ENCODE measurements at places on chromosomes 11 and 22. TPM values are rescaled to one million over a fixed set of nuclear protein-coding genes. Genes with fewer than 3 reads are reported as not detected.

- DNase-seq, result no peak
Observed at GRCh38 chr11:10655943-10656576, 37.5 kb downstream of the IRAG1 start.

DNA sequence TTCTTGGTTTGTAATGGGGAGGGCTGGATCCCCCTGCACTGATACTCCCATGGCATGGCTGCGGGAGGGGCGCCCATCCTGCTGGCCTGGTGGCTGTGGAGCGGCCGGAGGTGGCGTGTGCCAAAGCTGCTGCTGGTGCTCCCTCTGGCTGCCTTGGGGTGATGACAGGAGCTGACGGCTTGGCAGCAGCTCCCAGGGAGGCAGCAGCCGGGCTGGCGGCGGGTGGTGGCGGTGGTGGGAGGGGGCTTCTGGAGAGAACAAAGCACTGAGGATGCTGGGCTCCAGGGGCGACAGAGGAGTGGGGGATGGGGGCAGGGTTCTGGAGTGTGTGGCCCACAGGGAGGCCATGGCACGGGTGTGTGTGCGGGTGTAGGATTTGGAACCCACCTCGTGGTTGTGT lies 11.4 kb upstream of the MPPED1 start:
- DNase-seq, result no peak

DNA sequence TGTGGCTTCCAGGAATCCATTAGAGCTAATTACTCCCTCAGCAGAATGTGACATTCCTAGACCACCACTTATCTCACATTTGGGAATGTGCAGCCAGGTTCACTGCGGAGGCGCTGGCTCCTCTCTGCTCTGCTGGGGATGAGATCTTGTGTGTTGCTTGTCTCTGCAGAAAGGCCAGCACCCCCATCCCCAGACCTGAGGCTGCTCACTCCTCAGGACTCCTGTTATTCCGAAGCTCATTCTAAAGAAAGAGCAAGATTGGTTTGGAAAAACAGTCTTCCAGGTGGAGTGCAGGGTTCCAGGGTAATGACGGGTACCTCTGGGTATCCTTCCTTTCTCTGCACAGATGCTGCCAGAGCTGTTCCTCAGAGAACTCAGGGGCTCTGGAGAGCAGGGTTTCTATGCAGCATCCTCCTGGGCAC lies 20.8 kb downstream of the RSPH14 start:
- no peak for DNase-seq

GRCh38 chr11:57031556-57031955 lies 42.8 kb downstream of the OR5AK2 start:
- DNase-seq, result no peak

GRCh38 chr11:48167380-48167779 lies 49.2 kb upstream of the OR4B1 start:
- no peak for DNase-seq

DNA sequence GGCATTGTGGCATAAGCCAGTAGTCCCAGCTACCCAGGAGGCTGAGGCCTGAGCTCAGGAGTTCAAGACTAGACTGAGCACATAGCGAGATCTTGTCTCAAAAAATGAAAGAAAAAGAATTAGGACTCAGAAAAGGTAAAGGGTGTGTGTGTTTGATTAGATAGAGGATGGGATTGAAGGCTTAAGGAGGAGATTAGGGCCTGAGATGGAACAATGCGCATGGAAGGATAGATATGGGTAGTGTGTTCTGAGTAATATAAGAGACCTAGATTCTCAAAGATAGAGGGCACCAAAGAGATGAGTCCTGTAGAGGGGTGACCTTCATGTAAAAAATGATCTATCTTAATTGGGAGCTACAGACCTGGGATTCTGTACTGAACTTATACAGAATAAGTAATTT lies 17.3 kb upstream of the RAB30 start:
- no peak for DNase-seq

DNA sequence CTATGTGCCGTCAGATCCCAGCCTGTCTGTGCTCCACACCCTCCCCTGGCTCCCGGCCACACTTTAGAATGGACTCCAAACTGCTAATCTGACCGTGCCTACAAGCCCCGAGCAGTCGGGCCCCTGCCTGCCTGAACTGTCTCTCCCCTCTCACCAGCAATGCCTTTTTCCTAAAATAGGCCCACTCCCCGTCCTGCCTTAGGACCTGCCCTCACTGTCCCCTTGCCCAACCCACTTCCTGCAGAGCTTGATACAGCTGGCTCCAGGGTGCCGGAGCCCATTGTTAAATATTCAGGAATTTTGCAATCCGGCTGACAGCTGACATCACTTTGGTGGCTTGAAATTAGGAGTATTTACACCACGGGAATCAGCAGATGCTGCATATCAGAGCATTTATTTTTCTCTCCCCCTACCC lies 21.4 kb downstream of the MN1 start:
- no peak for DNase-seq

Gene SLC6A5
- polyA plus RNA-seq, result 0.34 TPM

Gene HTATIP2
- 3.7 TPM for polyA plus RNA-seq

- no peak for DNase-seq
Observed at GRCh38 chr11:73229321-73229895, 11.3 kb downstream of the P2RY2 start.

GRCh38 chr22:46001046-46001425 lies 24.1 kb upstream of the WNT7B start:
- DNase-seq, result no peak

- DNase-seq, result no peak
Observed at GRCh38 chr11:72653649-72654048, 20.6 kb downstream of the PDE2A start.

Gene ENTHD1
- not detected for polyA plus RNA-seq

DNA sequence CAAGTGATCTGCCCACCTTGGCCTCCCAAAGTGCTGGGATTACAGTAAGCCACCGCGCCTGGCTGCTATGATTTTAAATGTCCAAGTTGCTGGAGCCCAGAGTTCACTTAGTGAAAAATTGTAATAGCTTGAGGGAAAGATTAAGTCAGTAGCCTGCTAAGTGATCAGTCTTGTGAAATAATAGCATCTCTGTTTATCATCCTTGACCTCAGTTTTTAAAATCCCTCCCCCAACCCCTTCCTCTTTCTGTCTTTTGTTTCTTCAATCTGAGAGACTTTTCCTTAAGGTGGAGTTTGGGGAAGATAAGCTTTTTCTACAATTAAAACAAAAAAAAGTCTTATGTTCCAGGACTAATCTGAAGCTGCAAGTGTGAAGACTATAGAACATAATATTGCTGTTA lies 6.4 kb downstream of the HIPK3 start:
- DNase-seq, result no peak

Gene PRG3
- 0.52 TPM for polyA plus RNA-seq

DNA sequence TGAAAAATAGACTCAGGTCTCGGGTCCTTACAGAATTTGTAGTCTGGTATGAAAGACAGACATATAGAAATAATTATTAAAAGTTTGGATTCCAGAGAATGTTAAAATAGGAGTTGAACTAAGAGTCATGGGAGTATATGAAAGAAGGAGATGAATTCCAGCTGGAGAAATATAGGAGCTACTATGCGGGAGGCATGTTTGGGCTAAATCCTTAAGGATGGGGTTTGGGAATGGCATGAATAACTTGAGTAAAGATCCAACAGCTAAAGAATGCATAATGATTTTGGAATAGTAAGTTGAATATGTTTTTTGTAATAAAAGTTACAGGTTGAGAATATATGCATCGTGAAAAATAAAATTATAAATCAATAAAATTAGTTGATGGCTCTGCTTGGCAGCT lies 129.4 kb upstream of the SLC5A12 start:
- DNase-seq, result no peak

GRCh38 chr11:97460091-97460490 lies 1070.3 kb downstream of the JRKL start:
- DNase-seq, result no peak

Gene KBTBD4
- polyA plus RNA-seq, result 28.6 TPM

Gene SEC14L6
- 11.0 TPM for polyA plus RNA-seq

DNA sequence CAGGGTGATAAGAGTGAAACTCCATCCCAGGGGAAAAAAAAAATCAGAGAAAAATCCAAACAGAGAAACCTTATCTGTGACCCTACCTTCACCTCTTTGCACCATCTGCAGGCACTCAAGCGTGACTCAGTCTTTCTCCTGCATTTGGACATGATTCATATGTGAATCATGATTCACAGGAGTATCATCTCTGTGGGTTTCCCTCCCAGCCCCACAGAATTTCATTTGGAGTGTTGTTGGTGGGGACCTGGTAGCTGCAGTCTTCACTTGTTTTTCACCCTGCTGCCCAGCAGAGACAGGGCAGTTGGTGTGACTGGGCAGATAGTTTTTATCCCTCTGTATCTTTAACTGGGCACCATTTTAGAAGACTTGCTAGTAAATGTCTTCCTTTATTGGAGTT lies 75.7 kb downstream of the DEPDC5 start:
- no peak for DNase-seq

DNA sequence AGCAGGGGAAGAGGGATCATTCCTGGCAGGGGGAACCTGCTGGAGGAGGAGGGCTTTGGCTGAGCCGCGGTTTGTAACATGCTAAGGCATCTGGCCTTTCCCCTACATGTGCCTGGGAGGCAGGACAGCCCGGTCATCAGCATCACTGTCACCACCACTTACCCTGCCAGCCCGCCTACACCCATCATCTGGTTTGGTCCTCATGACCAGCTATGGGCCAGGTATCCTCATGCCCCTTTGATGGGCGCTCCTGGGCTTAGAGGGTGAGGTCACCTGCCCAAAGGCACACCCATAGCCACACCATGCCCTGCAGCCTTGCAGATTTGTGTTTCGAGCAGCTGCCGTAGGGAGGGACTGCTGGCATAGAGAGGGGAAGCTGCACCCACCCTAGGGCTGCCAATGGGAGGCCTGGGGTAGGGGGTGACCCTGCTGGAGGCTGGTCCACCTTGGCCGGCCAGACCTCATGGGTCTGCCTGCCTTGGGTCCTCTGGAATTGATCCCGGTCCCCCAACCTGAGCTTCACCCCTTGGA lies 2.6 kb downstream of the MRGPRF start:
- DNase-seq, result no peak

Data from renal pelvis (tissue), 12 donors.